ENCODE measurements at places on chromosomes 12 and 14. TPM values are rescaled to one million over a fixed set of nuclear protein-coding genes. Genes with fewer than 3 reads are reported as not detected.

The GPRC5D gene
- not detected for total RNA-seq

The TCP11L2 gene
- total RNA-seq = 18.6 TPM

The WASHC4 gene
- 45.5 TPM for total RNA-seq

The CLEC4C gene
- not detected for total RNA-seq

The OR4K1 gene
- not detected for total RNA-seq

The AMN gene
- total RNA-seq = 0.90 TPM

The STXBP6 gene
- 29.5 TPM for total RNA-seq

The RHEBL1 gene
- total RNA-seq = not detected

The CLEC2A gene
- not detected for total RNA-seq

The ALDH2 gene
- 83.8 TPM for total RNA-seq

The SERPINA1 gene
- not detected for total RNA-seq

The NANOG gene
- not detected for total RNA-seq

The AKAP5 gene
- 0.36 TPM for total RNA-seq

The TROAP gene
- 4.1 TPM for total RNA-seq

The HELB gene
- 1.1 TPM for total RNA-seq

The TARBP2 gene
- total RNA-seq = 43.5 TPM

The DEGS2 gene
- not detected for total RNA-seq

The KRT71 gene
- total RNA-seq = not detected

Data from cardiac atrium fibroblast (primary cell).